Immature natural killer cell (primary cell): ENCODE measurements at places on chromosomes 11 and 22. TPM values are rescaled to one million over a fixed set of nuclear protein-coding genes. Genes with fewer than 3 reads are reported as not detected.

The TECTA gene
- not detected for polyA plus RNA-seq

The MIOX gene
- polyA plus RNA-seq, result not detected

The FGF3 gene
- not detected for polyA plus RNA-seq

The PITPNM1 gene
- polyA plus RNA-seq, result 10.2 TPM

The APBB1 gene
- 35.2 TPM for polyA plus RNA-seq

The SCUBE2 gene
- polyA plus RNA-seq, result not detected

The OR5D18 gene
- not detected for polyA plus RNA-seq

The HOATZ gene
- not detected for polyA plus RNA-seq

The MPPED2 gene
- 2.0 TPM for polyA plus RNA-seq

The PRRG4 gene
- polyA plus RNA-seq, result not detected

The OR8D4 gene
- not detected for polyA plus RNA-seq

GRCh38 chr11:64516226-64516625 lies 74.8 kb upstream of the SLC22A12 start:
- H3K4me3 ChIP-seq, result no peak overlapping the region
- DNase-seq, result no peak
- peaks cover 3% of the 10 kb centered on the region for H3K27me3 ChIP-seq
- no peak overlapping the region for H3K27ac ChIP-seq

GRCh38 chr11:81874635-81875034 lies 859.0 kb downstream of the FAM181B start:
- peak; percentile 9 for DNase-seq
- peak overlapping the region; percentile 65 for H3K4me3 ChIP-seq
- H3K4me1 ChIP-seq, result peaks cover 34% of the 10 kb centered on the region

DNA sequence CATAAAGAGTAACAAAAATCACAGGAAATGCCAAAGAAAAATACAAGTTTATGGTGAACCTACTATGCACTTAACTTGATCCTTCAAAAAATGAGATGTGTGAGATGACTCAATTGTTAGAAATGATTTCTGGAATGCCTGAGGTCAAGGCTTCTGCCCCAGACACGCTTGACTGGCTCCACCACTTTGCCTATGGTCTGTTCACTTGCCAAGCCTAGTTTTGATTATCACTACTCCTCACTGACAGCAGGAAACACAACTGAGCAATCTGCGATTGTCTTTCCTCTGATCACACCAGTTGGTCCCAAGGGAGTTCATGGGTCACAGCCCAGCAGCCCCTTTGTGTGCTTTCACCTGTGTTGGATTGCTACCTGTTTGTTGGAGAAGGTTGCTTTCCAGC lies 20.6 kb upstream of the PRDM10 start:
- H3K36me3 ChIP-seq, result no peaks in the 10 kb centered on the region
- H3K4me3 ChIP-seq, result no peak overlapping the region
- no peaks in the 10 kb centered on the region for H3K4me1 ChIP-seq
- no peak for DNase-seq
- H3K27me3 ChIP-seq, result peaks cover 2% of the 10 kb centered on the region
- H3K27ac ChIP-seq, result no peak overlapping the region

GRCh38 chr22:37591823-37592404 lies 12.0 kb upstream of the LGALS2 start:
- H3K27ac ChIP-seq, result peak overlapping the region; percentile 67
- DNase-seq, result no peak
- no peaks in the 10 kb centered on the region for H3K36me3 ChIP-seq
- H3K4me1 ChIP-seq, result peaks cover 14% of the 10 kb centered on the region
- H3K27me3 ChIP-seq, result peaks cover 4% of the 10 kb centered on the region
- H3K4me3 ChIP-seq, result peak overlapping the region; percentile 83

DNA sequence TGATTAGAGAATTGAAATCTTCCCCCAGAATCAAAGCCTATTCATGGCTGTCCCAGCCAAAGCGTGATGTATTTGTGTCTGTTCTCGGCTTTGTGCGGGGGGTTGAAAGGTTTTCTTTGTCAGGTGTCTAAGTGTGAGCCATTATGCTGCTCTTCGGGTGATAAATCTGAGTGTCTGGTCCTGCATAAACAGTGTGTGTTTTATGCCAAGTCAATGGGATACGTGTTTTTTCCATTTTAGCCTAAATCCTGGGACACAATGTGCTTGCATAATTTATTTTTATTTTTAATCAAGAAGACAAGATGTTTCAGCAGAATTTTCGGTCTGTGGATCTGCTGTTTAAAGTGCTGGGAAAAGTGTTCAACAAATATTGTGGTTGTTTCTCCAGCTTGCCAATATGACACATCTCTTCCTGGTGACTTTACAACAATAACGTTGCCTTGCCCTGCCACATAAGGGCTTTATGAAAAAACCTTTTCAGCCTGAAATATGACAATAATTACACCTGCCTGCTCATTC lies 267.8 kb downstream of the TBC1D22A start:
- H3K27ac ChIP-seq, result no peak overlapping the region
- H3K4me3 ChIP-seq, result no peak overlapping the region
- peaks cover 15% of the 10 kb centered on the region for H3K4me1 ChIP-seq

DNA sequence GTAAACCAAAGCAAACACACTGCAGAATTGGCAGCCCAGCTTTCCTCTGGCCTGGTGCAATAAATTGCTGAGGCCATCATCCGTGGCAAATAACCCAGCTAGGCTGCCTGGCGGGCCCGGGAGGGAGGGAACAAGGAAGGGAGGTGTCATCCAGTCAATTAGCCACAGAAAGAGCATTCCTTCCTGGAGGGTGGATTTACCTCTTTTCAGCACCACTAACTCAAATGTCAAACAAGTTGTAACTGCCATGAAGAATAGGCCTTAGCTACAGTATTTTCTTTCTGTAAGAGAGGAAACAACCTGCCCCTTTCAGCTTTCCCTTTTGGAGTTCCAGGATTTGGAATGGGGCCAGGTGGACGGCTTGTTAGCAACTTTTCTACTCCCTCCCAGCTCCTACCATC lies 163.8 kb upstream of the BDNF start:
- no peaks in the 10 kb centered on the region for H3K36me3 ChIP-seq
- no peaks in the 10 kb centered on the region for H3K4me1 ChIP-seq
- DNase-seq, result no peak

- H3K36me3 ChIP-seq, result no peaks in the 10 kb centered on the region
- no peak overlapping the region for H3K4me3 ChIP-seq
- H3K27ac ChIP-seq, result no peak overlapping the region
- no peaks in the 10 kb centered on the region for H3K4me1 ChIP-seq
Observed at GRCh38 chr22:44108076-44108475, 72.6 kb upstream of the PARVG start.

DNA sequence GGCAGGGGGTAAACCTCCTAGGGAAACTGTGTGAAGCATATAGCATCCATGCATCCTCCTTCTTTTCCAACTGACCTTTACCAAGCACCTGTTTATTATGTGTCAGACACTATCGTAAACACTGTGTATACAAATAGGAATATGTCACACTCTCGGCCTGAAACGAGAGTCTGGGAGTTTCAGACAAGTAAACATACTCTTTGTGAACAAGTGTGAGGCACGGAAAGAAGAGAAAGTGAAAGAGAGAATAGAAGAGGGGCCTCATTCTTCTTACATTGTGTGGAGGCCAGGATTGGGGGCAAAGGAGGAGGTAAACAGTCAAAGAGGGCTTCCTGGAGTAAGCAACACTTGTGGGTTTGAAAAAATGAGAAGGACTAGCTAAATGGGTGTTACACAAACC lies 16.4 kb downstream of the CSNK2A3 start:
- no peaks in the 10 kb centered on the region for H3K36me3 ChIP-seq
- no peak for DNase-seq
- no peak overlapping the region for H3K27ac ChIP-seq
- H3K27me3 ChIP-seq, result no peaks in the 10 kb centered on the region
- no peaks in the 10 kb centered on the region for H3K4me1 ChIP-seq

DNA sequence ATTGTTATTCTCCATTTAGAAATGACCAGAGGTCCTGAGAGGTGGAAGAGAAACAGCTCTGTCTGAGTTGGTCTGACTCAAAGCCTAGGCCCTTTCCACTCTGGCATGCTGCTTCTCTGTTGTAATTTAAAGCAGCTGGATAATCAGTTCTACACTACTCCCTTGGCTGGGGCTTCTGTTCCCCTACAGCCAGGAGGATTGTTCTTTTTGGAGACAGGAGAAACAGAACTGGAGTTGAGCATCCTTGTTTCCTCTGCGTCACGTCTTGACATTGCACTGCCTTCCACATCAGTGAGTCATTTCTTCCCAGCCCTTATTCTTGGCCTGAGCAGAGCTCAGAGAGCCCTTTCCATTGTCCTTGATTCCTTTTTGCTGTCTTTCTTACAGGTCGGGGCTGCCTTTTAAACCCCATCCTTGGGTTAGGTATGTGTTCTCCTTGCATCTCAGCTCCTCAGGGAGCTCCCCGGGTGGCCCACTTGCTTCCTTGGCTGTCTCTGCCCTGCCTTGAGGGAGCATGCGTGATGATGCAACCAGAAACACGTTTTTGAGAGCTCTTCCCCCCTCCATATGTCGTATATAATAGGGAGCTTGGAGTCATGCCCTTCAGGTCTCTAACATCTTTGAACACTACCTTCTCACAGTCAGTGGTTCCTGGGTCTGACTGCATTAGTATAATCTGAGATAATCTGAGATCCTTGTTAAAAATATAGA lies 35.7 kb downstream of the CYB5R2 start:
- no peak overlapping the region for H3K27ac ChIP-seq
- no peaks in the 10 kb centered on the region for H3K27me3 ChIP-seq
- DNase-seq, result no peak
- no peaks in the 10 kb centered on the region for H3K4me1 ChIP-seq

DNA sequence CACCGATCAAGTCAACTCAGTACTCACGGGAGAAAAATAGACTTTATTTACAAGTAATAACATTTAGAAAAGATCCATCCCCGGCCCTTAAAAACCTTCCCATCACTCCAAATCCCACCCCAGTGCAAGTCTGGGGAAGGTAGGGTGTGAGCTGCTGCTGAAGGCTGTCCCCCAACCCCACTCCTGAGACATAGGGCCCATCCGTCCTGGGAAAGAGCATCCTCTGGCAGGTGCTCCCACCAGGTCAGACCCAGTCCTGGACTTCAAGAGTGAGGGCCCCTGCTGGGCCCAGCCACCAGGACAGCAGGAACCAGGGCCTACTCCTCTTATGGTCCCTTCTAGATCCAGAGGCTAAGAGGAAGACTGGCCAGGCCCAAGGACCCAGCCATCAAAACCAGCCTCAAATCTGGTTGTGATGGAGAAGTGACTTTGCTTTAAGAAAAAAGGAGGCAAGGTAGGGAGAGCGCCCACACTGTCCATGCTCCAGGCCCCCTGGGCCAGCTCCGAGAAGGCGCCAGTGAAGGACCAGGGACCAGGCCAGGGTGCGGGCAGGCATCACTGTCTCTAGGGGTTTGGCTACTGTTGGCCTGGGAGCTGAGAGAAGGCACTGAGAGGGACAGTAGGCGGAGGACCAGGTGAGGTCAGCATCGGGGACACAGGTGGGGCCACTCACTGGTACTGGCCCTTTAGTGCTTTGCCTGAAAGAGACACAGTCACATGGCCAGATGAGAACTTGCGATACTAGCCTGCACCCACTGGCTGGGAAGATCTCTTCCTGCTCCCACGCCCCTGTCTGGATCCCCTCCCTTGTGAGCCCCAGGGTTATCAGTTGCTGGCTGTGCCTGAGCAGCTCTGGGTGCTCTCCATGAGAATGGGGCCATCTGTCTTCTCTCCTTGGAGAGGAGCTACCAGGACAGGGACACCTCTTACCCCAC lies 4.4 kb downstream of the IL18BP start:
- peaks cover 2% of the 10 kb centered on the region for H3K27me3 ChIP-seq
- H3K36me3 ChIP-seq, result peaks cover 19% of the 10 kb centered on the region
- no peak for DNase-seq
- H3K27ac ChIP-seq, result peak overlapping the region; percentile 37
- H3K4me1 ChIP-seq, result peaks cover 33% of the 10 kb centered on the region

- no peak for DNase-seq
- H3K27ac ChIP-seq, result no peak overlapping the region
- H3K36me3 ChIP-seq, result no peaks in the 10 kb centered on the region
Observed at GRCh38 chr11:41283191-41283930, 176.1 kb downstream of the LRRC4C start.

DNA sequence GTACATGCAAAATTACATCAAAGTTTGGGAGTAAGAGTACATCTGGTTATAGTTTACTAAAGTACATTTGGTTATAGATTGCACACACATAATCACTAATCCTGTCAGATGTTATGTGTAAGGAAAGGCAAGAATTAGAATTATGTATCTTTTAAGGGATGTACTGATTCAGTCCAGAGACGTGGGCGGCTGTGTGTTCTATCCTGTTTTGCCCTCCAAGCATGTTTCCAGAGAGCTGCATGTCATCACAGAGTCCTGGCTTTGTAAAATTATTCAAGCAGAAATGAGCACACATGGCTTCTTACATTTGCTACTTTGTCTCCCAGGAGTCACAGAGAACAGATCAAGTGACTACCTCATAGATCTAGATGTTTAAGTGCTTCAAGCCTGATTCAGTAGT lies 33.2 kb upstream of the CEP126 start:
- peaks cover 5% of the 10 kb centered on the region for H3K27me3 ChIP-seq
- no peak overlapping the region for H3K27ac ChIP-seq
- DNase-seq, result no peak
- H3K4me3 ChIP-seq, result no peak overlapping the region
- no peaks in the 10 kb centered on the region for H3K4me1 ChIP-seq
- H3K36me3 ChIP-seq, result no peaks in the 10 kb centered on the region

DNA sequence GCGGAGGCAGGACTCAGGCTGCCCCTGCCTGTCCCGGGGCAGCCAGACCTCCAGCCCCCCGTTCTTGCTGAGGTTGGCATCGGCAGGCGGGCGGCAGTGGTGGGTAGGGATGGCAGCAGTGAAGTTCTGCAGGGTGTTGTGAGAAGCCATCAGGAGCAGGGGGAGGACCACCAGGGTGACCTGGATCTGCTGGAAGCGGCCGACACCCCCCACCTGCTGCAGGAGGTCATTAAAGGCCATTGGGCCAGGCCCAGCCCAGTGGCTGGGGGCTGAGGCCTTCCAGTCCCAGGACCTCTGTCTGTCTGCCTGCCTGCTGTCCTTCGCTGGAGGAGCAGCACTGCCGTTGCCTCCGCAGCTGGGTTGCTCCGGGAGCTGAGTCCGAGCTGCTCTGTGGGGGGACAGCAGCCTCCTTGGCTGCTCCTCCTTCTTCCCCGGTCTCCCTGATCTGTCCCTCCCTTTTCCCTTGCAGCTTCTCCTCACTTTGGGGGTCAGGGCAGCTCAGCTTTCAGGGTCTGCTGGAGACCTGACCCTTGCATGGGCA lies at the start of gene SLC22A6:
TSS of gene SLC22A6 (minus strand) at position 517 of the 541 bp plus-strand sequence. CDS start at position 240, 277 bp downstream.
- no peak within 1 kb of the TSS for H3K4me3 ChIP-seq
- no peak within 1 kb of the TSS for H3K27ac ChIP-seq
- no peak for DNase-seq
- H3K36me3 ChIP-seq, result no peaks in the 10 kb centered on the region
- no peaks in the 10 kb centered on the region for H3K4me1 ChIP-seq

GRCh38 chr11:68862421-68862820 lies 20.7 kb upstream of the CPT1A start:
- no peak overlapping the region for H3K27ac ChIP-seq
- DNase-seq, result no peak
- H3K27me3 ChIP-seq, result peaks cover 2% of the 10 kb centered on the region
- H3K4me3 ChIP-seq, result no peak overlapping the region
- no peaks in the 10 kb centered on the region for H3K36me3 ChIP-seq

GRCh38 chr22:40153705-40154104 lies 24.0 kb upstream of the TNRC6B start:
- peaks cover 4% of the 10 kb centered on the region for H3K27me3 ChIP-seq
- peaks cover 4% of the 10 kb centered on the region for H3K36me3 ChIP-seq
- no peak for DNase-seq
- H3K4me3 ChIP-seq, result no peak overlapping the region
